ENCODE measurements at places on chromosomes 6 and 20.
A peak's percentile ranks its signal among the peaks of the same experiment; 100 is the strongest.

GRCh38 chr6:125987026-125987617, 782 bp downstream of the TRMT11 start:
- no peak for DNase-seq

DNA sequence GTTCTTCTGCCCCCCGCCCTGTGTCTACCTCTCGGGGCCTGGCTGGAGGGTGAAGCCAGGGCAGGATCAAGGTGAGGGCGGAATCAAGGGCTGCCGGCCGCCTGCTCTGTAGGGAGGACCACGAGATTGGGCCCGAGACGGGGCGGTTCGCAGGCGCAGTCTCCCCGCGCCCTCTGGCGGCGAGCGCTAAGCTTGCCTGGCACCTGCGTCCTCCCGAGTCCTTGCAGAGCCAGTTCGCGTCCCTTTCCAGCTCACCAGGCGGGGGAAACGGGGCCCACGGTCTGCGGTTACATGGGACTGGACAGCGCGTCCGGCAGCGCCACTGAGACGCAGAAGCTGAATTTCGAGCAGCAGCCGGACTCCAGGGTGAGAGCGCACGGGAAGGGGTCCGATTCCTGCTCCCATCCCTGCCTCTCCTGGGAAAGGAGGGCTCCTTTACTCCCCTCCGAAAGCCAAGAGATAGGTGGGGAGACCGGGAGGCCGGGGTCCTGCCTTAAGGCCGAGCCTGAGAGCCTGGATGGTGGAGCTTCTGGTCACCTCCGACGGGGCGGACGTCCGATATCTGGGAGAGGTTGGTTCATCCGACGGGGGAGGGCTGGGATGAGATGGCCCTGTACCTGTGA, 3.6 kb upstream of the MATN4 start:
- DNase-seq: no peak

GRCh38 chr6:160510199-160510598, 153.9 kb downstream of the LPA start:
- DNase-seq: no peak

GRCh38 chr6:62904687-62905086, 306.6 kb upstream of the FKBP1C start:
- DNase-seq: no peak

DNA sequence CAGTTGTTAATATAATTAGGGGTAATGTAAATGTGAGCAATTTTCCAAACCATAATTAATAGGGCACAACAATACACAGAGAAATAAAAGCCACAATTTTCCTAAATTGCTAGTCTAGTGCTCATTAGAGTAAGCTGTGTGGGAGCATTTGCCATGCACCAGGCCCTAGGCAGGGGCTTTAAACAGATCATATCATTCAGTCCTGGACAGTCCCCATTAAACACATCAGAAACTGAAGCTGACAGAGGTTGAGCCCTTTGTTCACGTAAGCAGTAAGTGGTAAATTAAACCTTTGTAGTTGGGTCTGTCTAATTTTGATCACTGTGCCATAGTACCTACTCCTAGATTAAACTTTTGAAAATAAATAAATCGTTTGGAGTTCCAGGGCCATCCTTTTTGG, 931.1 kb downstream of the C6orf118 start:
- DNase-seq: no peak

GRCh38 chr20:32155017-32155981, 45.8 kb downstream of the TM9SF4 start:
- peak; percentile 86 for DNase-seq

- DNase-seq: no peak
Observed at GRCh38 chr6:17865243-17865642, 122.2 kb downstream of the KIF13A start.

- no peak for DNase-seq
Observed at GRCh38 chr6:11416936-11417576, 120.5 kb upstream of the TMEM170B start.

GRCh38 chr6:43454696-43455530, 435 bp downstream of the DLK2 start:
- DNase-seq: peak; percentile 84

- DNase-seq: no peak
Observed at GRCh38 chr6:125357515-125358256, 55.9 kb upstream of the HDDC2 start.

DNA sequence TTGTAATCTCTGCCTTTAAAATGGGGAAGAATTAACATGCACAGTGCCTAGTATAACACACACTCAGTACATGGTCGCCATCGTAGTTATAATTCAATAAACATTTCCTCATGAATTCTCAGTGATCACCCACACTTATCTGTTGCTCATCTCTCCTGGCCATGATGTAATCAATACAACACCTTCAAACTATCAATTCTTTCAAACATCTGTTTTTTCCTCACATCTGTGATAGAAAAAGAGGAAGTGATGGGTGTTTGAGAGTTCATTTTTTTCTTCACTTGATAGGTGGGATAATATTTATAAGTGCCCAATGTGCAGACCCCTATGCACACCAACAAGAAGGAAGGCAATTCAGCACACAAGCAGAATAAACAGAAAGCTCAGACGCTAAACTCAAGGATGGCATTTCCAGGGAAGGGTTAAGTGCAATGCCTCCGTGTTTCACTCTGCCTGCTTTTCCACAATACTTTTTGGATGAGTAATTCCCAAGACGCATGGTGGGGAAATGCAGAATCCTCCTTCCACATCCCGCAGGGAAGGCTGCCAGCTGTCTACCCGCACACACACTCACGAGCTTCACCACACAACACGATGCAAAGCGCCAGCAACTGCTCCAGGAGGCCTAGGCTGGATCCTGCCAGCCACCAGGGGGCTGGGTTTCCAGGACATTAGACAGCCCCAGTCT, 100.3 kb downstream of the GMPR start:
- DNase-seq: no peak

DNA sequence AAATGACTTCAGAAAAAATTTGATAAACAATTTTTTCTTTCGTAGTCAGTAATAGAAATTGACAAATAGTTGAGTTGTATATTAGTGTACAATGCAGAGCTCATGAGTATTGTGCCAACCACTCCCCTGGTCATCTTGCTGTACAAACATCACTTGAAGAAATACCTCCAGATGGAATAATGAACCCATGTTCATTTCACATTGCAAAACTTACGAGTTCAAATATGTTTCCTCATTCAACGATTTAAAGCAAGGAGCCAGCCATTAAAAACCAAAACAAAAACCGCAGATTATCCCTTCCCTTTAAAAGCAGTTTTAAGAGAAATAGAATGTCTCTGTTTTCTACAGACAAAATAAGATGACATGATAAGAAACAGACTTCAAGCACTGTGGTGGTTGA, 62.5 kb downstream of the RALGAPA2 start:
- DNase-seq: no peak
